ENCODE measurements at places on chromosomes 6 and 20. TPM values are rescaled to one million over a fixed set of nuclear protein-coding genes. Genes with fewer than 3 reads are reported as not detected.

KCNQ2 gene
- total RNA-seq: 14.6 TPM

CFB gene
- total RNA-seq: 3.9 TPM

BIRC7 gene
- total RNA-seq: not detected

ACSS1 gene
- total RNA-seq: 0.72 TPM

BPIFA1 gene
- not detected for total RNA-seq

ZC2HC1B gene
- total RNA-seq: not detected

ALDH5A1 gene
- total RNA-seq: 14.6 TPM

UBE2J1 gene
- 36.2 TPM for total RNA-seq

DNA sequence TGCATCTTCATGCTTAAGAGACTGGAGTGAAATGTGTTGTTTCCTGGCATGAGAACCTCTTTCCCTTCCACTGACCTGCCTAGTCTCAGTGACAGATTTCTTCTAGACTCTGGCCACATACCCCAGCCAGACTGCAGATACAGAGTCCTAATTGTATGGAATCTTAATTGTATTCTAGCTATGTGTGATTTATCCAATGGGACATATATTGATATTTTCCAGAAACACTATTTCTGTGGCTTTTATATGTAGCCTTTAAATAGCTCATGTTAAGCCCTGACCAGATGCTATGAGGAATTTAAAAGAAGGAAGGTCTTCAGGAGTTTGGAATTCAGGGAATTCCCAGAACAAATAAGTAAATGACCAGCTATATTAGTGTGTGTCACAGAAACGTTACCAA, 99.0 kb downstream of the FIG4 start:
- DNase-seq: no peak

GRCh38 chr20:4453359-4453758, 268.4 kb upstream of the PRND start:
- no peak for DNase-seq

DNA sequence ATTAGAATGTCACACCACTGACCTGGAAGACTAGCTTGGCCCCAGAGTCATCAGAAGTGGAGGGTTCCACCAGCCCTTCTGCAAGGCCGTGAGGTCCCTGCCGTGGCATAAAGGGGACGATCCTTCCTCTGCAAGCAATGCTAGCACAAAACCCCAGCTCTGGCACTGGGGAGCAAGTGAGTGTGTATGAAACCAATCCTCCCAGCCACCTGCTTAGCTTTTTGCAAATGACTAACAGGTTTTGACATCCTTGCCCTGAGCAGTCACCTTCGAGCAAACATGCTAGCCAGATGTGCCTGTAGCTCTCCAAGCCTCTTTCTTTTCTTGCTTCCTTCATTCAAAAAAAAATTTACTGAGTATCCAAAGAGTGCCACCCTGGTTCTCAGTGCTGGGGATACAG, 8.6 kb downstream of the SULF2 start:
- no peak for DNase-seq

DNA sequence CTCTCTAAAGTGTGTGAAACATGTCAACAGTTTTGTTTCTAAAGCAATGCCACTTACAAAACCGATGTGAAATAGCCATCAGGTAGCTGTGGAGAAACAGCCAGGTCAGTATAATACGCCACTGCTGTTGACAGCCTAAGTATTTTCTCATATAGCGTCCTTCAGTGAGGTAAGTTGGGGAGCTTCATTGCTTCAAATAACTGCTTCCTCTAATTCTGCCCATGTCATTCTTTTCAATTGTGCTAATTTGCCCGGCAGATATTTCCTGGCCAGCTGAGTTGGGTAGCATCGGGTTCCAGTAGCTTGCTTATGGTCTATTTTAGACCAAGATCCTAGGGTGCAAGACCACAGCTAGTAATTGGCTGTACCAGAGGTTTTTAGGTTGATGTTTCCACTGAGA, 2.1 kb upstream of the ARMC2 start:
- no peak for DNase-seq

- DNase-seq: no peak
These were observed 27.9 kb downstream of the GHRH start for GRCh38 chr20:37233548-37234253.

GRCh38 chr20:6007529-6008103, 46.2 kb downstream of the LRRN4 start:
- DNase-seq: no peak

- no peak for DNase-seq
These were observed 200.7 kb upstream of the SPTLC3 start for GRCh38 chr20:12808006-12808567.

- DNase-seq: no peak
These were observed 181.0 kb downstream of the TRIM27 start for GRCh38 chr6:28742668-28743270.

DNA sequence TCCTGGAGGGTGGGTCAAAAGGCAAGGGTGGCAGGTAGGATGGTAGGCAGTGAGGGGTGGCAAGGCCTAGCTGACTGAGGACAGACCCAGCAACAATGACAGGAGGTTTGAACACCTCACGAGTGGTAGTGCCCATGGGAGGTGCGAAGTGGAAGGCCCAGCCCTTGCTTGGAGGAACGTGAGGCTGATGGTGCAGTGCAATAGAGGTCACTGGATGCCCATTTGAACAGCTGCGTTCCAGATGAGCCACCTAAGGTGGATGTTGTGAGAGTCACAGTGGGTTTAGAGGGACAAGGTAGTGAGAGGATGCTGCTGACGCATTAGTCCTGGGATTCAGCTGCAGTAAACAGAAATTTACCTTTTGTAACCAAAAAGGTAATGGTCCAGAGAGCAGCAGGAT, 15.6 kb downstream of the TMEM74B start:
- DNase-seq: no peak

DNA sequence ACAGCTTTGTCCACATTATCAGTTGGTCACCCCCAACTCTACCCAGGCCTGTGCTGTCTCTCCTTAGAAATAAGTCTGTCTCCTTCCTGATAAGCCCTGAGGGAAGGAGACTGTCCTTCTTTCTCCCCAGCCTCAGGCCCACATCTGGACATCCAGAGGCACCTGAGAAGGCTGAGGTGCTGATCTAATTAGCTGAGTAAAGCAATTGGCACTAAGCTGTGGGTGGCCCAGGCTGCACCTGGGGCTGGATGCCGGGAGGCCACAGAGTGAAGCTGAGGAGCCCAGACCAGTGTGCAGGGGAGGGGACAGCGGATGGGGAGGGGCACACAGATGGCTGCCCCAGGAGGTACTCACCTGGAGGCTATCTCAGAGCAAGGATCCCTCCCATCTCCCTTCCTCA, 26.2 kb upstream of the BMP7 start:
- no peak for DNase-seq

- no peak for DNase-seq
These were observed 256.4 kb upstream of the POU3F2 start for GRCh38 chr6:98578016-98578415.

DNA sequence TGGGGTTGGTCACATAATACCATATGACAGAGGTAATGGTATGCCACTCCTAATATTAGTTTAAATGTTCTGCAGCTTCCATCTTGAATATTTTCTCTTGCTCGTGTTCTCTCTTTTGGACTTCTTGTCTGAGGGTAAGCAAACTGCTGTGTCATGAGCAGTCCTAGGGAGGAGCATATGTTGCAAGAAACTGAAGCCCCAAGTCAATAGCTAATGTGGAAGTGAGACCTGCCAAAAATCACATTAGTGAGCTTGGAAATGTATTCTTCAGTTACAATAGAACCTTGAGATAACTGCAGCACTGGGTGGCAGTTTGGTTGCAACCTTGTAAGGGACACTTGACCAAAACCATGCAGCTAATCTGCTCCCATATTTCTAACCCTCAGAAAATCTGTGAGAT, 178.2 kb upstream of the IMPG1 start:
- DNase-seq: no peak
